Stimulated activated CD8-positive, alpha-beta memory T cell treated with anti-CD3 and anti-CD28 coated beads, Interleukin-7, amount 100 ng/mL, for 1 hour (primary cell): ENCODE measurements at places on chromosomes 6 and 20.

GRCh38 chr20:15763366-15763765 is 809.9 kb downstream of the KIF16B start:
- DNase-seq, result no peak

DNA sequence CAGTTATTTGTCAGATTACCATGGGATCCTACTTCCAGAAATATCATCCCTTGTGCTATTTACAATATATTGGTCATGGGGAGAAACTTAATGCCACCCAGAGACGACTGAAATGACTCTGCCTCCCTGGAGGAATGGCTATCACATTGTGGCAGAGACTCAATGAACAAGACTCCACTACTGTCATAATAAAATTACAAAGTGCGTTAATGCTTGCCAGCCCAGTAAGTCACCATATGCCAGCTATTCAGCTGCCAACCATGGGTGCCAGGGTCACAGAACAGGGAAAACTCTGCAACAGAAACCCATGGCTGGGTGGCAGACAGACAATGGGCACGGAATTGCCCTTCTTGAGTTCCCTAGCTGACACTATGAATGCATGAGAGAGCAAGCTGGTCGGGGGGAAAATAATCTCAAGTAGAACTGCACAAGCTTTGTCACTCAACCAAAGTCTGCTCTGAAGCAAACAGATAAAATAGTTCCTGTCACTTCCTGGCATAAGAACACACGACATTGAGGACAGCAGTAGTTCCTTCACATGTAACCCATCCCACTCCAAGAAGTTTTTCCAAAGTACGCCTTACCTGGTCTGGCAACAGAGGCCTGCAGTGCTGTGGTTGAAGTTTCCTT is 32.1 kb downstream of the TP53INP2 start:
- no peak for DNase-seq

- DNase-seq, result no peak
Measured at GRCh38 chr6:133428295-133428694, 187.1 kb downstream of the EYA4 start.

- DNase-seq, result no peak
Measured at GRCh38 chr6:71608646-71609045, 277.7 kb upstream of the RIMS1 start.

DNA sequence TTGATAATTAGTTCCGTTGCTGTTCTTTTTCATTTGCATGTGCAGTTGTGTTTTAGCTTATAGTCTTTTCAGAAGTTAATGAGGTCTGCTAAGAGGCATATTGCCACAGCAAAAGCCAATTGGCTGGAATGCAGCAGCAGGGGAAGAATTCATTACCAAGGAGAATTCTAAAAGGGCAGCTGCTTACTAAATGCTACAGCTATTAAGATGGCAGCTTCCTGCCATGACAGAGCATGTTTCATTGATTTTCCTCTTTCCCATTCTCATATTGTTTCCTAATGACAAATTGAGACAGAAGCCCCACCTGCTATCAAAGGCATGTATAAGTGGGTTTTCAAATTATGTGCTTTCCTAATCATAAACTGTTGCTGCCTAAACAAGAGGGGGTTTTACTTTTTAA is 66.6 kb downstream of the CLVS2 start:
- DNase-seq, result no peak

DNA sequence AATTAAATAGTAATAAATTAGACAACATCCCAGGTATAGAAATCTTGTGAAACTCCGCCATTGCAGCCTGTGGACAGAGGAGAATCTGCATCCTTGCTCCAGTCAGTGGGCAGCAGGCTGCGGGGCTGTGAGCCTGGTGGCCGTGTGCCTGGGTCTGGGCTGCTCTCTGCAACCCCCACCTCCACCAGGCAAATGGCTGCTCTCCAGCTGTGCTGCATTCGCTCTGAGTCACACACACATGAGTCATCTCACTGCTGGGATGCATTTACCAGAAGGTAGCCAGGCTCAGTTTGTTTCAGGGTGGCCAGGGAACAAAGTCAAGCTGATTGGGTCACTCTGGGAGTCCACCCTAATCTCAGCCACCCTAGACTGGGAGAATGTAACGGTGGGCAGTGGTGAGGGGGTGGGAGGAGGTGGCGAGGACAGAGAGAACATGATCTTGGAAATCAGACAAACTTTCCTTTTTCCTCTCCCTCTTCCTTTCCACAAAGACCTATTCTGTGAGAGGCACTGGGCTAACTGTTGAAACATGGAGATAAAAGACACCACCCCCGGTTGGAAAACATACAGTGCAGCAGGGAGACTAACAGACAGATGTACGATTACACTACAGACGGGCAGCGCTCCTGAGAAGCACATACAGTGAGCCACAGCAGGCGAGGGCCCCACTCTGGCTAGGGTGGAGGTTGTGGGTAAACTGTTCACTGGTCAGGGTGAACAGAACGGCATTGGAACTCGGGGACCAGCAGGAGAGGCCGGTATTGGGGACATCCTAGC is 59.2 kb downstream of the TRAM2 start:
- no peak for DNase-seq

DNA sequence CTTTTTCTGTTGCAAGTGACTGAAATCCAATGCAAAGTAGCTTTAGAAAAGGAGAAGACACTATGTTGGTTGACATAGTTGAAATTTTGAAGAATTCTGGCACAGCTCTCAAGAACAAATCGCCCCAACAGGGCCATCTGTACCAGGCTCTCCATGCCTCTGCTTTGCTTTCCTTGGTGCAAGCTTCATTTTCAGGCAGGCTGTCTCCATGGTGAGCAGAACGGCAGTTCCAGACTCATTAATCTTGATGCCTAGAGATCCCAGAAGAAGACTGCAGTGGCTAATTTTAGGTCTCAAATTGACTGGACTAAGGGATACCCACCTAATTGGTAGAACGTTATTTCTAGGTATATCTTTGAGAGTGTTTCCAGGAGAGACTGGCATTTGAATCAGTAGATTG is 950.7 kb upstream of the FLRT3 start:
- DNase-seq, result no peak

DNA sequence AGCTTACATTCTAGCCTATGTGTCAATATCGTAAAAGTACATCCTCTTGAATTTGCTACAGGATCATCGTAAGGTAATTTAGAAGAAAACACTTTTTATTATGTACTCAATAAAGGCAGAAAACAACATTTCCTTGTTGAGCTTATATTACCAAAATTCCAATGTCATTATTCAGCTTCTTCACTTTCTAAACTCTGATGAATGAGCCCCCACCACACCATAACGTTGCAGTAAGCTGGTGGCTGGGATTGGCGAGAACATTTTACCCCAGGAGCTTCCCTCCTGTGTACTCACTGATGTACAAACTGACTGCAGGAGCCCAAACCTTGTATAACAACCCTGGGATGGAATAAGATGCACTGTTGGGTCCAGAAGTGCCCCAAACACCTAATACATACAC is 238.1 kb upstream of the MARCKS start:
- DNase-seq, result no peak

DNA sequence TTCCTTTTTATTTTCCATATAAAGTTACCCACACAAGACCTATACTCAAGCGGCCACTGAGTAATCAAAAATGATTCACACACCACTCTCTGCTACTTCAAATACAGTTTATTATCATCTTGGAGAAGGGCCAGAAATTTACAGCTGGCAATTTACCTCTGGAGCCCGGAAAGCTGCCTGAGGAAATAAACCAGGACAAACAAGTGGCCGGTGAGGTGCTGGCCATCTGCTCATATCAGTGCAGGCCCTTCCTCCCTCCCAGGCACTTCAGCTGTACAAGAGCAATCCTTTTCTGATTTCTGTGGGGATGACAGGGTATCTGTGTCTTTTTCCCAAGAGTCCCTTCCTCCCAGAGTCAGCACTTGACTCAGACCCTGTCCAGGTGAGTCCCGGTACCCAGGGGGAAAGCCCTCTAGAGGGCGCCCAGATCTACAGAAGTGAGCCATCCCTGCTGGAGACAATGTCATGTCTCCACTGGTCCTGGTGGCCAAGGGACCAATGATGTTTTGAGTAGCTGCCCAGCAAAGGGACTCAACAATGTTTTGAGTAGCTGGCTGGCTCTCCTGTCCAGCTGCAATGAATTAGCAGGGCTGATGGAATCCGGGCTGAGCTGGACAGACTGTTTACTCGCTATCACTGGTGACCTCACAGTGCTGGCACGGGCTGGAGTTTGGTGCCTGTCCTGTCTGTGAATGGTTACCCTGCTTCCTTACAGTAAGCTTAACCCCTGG is 23.6 kb downstream of the LRP11 start:
- DNase-seq, result no peak

DNA sequence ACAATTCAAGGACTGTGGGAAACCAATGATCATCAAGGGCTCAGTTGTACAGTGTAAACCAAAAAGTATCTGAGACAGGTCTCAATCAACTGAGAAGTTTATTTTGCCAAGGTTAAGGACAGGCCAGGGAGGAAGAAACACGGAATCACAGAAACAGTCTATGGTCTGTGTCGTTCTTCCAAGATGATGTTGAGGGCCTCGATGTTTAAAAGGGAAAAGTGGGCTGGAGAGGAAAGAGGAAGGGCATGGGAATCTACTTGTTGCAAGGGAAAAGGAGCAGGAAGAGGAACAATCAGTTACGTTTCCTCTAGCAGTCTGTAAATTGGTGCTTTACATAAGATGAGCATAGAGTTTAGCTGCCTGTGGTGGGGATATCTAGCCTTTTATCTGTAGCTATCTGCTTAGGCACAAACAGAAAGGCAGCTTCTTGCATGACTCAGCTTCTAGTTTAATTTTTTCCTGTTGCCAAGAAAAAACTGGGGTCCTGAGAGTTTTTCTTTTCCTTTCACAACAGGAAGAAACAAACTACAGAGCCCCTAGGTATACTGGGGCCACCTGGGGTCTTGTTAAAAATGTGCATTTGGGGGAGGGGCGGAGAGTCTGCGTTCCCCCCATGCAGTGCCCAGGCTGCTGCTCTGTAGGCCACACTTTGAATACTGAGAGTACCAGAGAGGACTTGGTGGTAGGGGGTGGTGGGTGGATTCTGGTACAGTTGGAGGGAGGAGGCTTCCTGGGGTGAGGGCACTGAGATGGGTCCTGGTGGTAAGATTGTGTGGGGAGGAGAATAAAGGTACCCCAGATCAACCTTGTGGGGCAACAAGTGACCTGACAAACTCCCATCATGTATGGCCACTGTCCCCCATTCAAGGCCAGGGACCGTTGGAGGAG is 35.3 kb upstream of the EZR start:
- no peak for DNase-seq

GRCh38 chr20:3328501-3328900 is 79.0 kb downstream of the DNAAF9 start:
- DNase-seq, result no peak

DNA sequence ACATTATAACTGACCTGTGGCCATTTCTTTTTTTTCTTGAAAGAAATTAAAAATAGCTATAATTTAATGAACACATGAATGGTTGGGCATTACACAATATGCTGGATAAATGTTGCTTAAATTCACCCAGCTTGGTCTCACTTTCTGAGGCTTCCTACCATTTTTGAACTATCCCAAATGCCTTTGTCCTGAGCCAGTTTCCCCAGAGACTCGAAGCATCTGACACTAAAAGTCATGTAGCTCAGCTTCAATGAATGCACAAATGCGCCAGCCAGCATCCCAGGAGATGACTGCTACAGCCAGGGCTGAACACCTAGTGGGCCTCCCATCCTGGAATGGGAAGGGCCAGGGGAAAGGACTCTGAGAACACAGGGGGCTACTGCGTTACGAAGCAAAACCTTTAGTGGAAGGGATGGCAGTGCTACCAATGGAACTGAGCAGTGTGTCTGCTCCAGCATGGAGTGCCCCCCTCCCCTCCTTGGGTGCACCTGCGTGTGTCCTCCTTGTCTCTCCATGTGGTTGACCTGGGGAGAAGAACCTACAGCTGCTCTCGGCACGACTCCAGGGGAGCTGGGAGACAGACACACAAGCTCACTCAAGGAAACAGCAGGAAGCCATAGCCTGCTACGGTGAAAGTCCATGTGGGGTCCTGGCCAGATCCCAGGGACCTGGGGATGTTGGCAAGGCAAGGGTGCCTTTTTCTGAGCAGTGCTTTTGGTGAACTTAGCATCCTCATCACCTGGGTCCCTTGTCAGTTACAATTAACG is 60.9 kb downstream of the IRF4 start:
- DNase-seq, result no peak

DNA sequence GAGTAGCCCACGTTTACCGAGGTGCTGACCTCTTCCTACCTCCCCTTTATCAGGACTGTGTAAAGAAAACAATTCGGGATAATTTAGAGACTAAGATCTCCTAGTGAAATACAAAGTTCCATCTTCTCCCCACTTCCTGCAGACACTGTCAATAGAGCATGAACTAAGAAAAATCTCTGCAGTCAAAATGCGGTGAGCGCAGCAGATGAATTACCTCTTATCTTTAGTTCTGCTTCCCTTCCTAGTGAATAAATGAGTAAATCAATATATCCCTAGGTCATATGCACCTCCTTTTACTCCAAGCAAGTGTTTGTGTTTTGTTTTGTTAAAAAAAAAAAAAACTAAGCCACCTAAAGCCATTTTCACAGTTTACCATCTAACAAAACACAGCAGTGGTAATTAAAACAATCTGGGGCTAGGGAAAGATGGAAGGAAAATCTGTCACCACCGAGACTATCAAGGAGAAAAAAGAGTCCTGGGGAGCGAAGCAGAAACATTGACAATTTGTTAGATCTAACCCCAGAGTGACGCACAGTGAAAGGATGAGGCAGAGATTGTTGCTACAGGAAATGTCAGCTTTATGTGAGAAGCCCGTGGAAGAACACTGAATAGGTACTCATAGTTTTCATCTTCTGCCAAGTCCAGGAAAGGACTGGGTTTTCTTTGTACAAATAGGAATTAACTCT is 159.4 kb upstream of the SPTLC3 start:
- no peak for DNase-seq

DNA sequence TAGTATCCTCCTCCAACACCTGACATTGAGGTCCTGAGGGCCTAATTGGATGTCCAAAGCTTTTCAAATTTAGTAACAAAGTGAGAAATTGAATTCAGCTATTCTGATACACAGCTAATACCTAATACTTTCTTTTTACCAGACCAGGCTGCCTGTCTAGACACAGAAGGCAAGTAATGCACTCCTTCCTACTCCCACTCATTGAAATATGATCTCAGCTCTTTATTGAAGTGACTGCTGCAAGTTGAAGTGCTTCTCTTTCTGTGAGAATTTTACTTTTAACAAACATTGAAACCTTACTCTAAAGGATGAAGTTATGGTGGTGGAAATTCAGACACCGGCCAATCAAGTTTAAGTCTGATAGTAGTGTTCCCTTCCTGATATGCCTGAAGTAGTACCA is 90.8 kb upstream of the OGFRL1 start:
- DNase-seq, result no peak

DNA sequence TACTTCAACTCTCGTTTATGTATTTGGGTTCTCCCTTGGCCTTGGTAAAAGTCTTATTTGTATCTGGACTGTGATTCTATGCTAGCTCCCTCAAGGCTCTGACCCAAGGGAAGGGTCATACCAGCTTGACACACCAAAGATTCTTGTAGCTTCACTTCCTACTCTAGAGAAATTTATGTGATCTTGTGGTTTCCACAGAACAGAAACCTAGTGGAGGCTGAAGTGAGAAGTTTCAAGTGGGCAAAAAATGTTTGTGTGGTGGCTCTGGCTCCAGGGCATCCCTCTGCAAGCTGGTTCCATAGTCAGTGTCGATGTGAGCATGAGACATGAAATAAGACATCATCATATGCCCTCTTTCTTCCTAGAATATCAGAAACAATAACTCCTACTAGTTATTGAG is 48.1 kb upstream of the TNFRSF21 start:
- no peak for DNase-seq
